Activated CD8-positive, alpha-beta T cell treated with anti-CD3 and anti-CD28 coated beads, Interleukin-2, amount 10 ng/mL, durations not matched to agents 7 days and 5 days (primary cell): ENCODE measurements at places on chromosomes 16 and 17. TPM values are rescaled to one million over a fixed set of nuclear protein-coding genes. Genes with fewer than 3 reads are reported as not detected.

KRT36 gene
- total RNA-seq: not detected

FASN gene
- 261 TPM for total RNA-seq

CD300LB gene
- total RNA-seq: not detected

KRTAP4-9 gene
- not detected for total RNA-seq

SNX20 gene
- 64.8 TPM for total RNA-seq

TP53TG3F gene
- total RNA-seq: not detected

SHBG gene
- not detected for total RNA-seq

RTN4RL1 gene
- 0.10 TPM for total RNA-seq

DNA sequence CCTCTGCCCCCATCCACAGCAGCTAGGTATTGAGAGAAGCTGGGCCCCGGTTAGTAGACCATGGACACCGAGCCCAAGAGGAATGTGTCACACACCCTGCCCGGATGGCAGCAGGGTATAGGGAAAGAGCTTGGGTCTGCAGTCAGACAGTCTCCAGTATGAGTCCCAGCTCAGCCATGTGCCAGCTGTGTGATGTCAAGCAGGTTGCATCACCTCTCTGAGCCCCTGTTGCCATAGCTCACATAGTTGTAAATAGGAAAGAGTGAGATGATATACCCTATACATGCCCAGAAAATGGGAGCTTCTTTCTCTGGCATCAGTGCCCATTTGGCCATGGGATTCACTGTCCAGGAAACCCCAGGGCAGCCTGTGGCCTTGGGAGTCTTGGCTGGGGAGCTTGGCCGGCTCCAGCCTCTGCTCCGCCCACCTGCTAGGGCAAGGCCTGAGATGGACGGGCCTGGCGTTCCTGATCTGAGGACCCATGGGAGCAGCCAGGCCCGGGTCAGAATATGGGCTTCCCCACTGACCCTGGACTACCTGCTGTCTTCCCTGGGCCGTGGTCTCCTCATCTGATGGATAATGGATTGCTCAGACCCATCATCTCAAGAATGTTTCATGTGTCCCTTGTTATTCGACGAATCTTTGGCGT, 13.2 kb downstream of the CD300LG start:
- no peak overlapping the region for H3K27ac ChIP-seq
- H3K4me3 ChIP-seq: no peak overlapping the region
- no peaks in the 10 kb centered on the region for H3K36me3 ChIP-seq
- no peak for DNase-seq

DNA sequence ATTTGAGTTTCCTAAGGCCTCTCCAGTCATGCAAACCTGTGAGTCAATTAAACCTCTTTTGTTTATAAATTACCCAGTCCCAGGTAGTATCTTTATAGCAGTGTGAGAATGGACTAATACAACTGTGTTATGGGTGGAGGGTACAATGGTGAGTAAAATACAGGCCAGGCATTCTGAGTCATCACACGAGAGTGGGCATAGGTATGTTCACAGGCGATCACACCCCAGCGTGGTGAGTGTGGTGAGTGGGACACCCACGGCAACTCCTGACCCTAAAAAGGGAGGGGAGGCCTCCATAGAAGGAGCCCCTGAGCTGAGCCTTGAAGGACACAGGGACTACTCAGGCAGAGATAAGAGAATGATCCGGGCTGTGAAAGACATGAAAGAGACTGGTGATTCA, 22.6 kb upstream of the MAPT start:
- H3K4me1 ChIP-seq: peaks cover 5% of the 10 kb centered on the region
- no peak overlapping the region for H3K27ac ChIP-seq
- DNase-seq: no peak

- no peak for DNase-seq
- H3K4me3 ChIP-seq: no peak overlapping the region
- no peaks in the 10 kb centered on the region for H3K27me3 ChIP-seq
Observed at GRCh38 chr17:14366199-14366598, 65.3 kb downstream of the HS3ST3B1 start.

GRCh38 chr16:83603723-83604570, 203.8 kb upstream of the HSBP1 start:
- no peak overlapping the region for H3K27ac ChIP-seq
- no peaks in the 10 kb centered on the region for H3K27me3 ChIP-seq
- no peak overlapping the region for H3K4me3 ChIP-seq
- H3K36me3 ChIP-seq: no peaks in the 10 kb centered on the region
- no peaks in the 10 kb centered on the region for H3K4me1 ChIP-seq

GRCh38 chr17:34862384-34862783, 98.9 kb downstream of the CCT6B start:
- peaks cover 7% of the 10 kb centered on the region for H3K4me1 ChIP-seq
- H3K27me3 ChIP-seq: peaks cover 3% of the 10 kb centered on the region
- no peaks in the 10 kb centered on the region for H3K36me3 ChIP-seq
- no peak overlapping the region for H3K4me3 ChIP-seq
- no peak for DNase-seq

DNA sequence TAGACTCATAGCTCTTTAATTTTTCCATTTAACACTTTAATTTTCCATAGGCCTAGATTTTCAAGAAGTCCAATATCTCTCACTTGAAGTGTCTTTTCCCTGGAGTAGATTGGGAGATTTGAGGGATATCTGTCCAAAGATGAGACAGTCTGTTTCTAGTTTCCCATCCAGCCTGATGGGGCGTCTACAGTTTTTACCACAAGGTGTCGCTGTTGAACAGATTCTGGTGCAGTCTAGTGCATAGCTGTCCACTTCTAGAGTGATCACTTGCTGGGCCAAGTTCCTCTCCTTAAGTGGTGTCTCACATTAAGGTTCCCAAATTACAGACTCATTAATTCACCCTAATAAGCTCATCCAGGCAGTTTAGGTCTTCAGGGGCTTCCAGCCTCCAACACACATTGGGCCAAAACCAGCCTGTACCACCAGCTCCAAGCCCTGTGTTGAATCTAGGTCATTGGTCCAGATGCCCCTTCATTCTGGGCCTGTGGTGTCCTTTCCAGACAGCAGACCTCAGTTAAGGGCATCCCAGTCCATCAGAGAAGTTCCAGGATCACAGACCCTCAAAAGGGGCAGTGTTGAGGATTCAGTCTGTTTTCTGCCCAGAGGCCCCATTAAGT, 9.4 kb downstream of the SNX20 start:
- H3K4me1 ChIP-seq: peaks cover 40% of the 10 kb centered on the region
- peaks cover 83% of the 10 kb centered on the region for H3K36me3 ChIP-seq

- H3K4me1 ChIP-seq: no peaks in the 10 kb centered on the region
- H3K4me3 ChIP-seq: no peak overlapping the region
- no peaks in the 10 kb centered on the region for H3K36me3 ChIP-seq
- peaks cover 49% of the 10 kb centered on the region for H3K27me3 ChIP-seq
- no peak for DNase-seq
- H3K27ac ChIP-seq: no peak overlapping the region
Observed at GRCh38 chr16:75257886-75258806, 6.7 kb upstream of the BCAR1 start.

DNA sequence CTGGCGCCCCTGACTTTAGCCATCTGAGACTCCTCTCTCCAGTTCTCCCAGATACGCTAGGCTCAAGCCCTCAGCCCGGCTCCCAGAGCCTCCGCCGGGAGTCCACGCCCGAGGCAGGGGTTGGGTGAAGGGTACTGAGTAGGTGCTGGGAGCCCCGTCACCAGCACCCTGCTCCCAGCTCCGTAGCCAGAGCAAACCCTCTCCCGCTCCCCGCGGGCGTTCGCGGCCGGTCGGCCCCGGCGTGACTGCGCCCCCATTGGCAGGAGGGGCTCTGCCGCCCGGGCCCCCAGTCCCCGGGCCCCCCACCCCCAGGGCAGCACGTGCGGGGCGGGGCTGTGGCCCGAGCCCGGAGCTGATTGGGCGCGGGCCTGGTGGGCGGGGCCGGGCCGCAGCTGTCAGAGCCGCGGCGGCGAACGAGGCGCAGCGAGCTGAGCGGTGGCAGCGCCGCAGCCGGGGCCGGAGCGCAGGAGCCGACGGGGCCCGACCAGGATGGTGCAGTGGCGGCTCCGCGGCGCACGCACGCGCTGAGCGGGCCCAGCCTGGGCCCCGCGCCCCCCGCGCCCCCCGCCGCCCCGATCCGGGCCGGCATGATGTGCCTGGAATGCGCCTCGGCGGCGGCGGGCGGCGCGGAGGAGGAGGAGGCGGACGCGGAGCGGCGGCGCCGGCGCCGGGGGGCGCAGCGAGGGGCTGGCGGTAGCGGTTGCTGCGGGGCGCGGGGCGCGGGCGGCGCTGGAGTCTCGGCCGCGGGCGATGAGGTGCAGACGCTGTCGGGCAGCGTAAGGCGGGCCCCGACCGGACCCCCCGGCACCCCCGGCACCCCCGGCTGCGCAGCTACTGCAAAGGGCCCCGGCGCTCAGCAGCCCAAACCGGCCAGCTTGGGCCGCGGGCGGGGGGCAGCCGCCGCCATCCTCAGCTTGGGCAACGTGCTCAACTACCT, at the start of gene SPNS2:
Gene SPNS2 (plus strand): TSS at position 421 of the 937 bp plus-strand sequence. CDS start 167 bp downstream, at position 588.
- H3K27ac ChIP-seq: peak within 1 kb of the TSS; percentile 50
- no peaks in the 10 kb centered on the region for H3K36me3 ChIP-seq
- H3K4me3 ChIP-seq: peak within 1 kb of the TSS; percentile 75
- H3K4me1 ChIP-seq: peaks cover 41% of the 10 kb centered on the region
- DNase-seq: peak; percentile 66

DNA sequence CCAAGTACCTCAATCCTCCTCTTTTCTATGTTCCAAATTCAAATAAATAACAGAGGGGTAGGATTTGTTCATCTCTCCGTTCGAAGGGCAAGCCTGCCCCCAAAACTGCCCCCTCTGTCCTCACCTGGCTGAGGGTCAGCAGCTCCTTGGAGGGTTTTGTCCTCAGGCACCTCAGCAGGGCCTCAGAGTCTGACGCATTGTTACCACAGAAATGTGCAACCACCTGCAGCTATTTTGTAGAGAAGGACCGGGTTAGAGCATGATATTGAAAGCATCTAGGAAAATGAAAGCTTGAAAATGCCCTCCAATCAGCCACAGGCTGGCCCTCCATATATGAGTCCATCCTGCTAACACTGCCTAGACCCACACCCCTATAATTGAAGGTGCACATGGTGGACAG, 13.9 kb downstream of the CES5A start:
- H3K36me3 ChIP-seq: no peaks in the 10 kb centered on the region
- no peak overlapping the region for H3K4me3 ChIP-seq
- no peak for DNase-seq
- H3K27me3 ChIP-seq: peaks cover 3% of the 10 kb centered on the region
- H3K4me1 ChIP-seq: no peaks in the 10 kb centered on the region
- H3K27ac ChIP-seq: no peak overlapping the region

- H3K27ac ChIP-seq: no peak overlapping the region
- peaks cover 6% of the 10 kb centered on the region for H3K27me3 ChIP-seq
- DNase-seq: no peak
Observed at GRCh38 chr16:22763437-22764080, 50.4 kb upstream of the HS3ST2 start.

- no peak overlapping the region for H3K27ac ChIP-seq
- no peak overlapping the region for H3K4me3 ChIP-seq
Observed at GRCh38 chr16:46817961-46818360, 13.0 kb downstream of the C16orf87 start.

GRCh38 chr16:4463522-4464163, 10.8 kb downstream of the NMRAL1 start:
- peaks cover 44% of the 10 kb centered on the region for H3K36me3 ChIP-seq
- peaks cover 39% of the 10 kb centered on the region for H3K4me1 ChIP-seq
- DNase-seq: no peak
- no peak overlapping the region for H3K27ac ChIP-seq
- H3K27me3 ChIP-seq: no peaks in the 10 kb centered on the region

GRCh38 chr17:59641799-59642484, 22.2 kb downstream of the CLTC start:
- peak overlapping the region; percentile 55 for H3K27ac ChIP-seq
- peaks cover 33% of the 10 kb centered on the region for H3K4me1 ChIP-seq
- peak overlapping the region; percentile 26 for H3K4me3 ChIP-seq
- H3K36me3 ChIP-seq: peaks cover 18% of the 10 kb centered on the region
- DNase-seq: no peak
